ENCODE measurements at places on chromosomes 12 and 14.

DNA sequence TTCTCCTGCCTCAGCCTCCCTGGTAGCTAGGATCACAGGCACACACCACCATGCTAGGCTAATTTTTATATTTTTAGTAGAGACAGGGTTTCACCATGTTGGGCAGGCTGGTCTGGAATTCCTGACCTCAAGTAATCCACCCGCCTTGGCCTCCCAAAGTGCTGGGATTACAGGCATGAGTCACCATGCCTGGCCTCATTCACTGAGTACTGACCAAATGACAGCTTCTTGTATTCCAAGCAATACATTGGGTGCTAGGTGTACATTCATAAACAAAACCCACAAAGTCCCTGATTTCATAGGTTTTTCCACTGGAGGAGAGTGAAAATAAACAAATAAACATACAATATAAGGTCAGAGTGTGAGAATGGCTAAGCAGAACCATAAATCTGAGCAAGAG is 136.3 kb downstream of the HELB start:
- DNase-seq: no peak

GRCh38 chr12:123410041-123410412 is 26.1 kb downstream of the KMT5A start:
- no peak for DNase-seq

DNA sequence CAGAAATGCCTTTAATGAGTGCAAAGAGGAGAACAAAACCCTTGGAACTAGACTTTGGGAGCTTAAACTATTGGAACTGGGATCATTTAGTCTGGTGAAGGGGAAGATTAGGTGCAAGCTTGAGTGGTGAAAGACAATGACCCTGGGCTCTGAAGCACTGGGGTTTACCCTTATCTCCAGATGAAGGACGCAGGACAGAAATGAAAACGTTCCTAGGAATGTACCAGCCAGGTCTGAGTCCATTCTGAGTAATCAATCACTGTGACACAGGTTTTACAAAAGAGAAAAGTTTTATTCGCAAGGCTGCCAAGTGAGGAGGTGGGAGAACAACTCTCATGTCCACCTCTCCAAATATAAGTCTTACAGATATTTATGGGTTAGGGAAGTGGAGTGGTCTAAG is 249.1 kb downstream of the LRIG3 start:
- no peak for DNase-seq

GRCh38 chr12:1656902-1657301 is 27.9 kb downstream of the WNT5B start:
- no peak for DNase-seq

- DNase-seq: no peak
Measured at GRCh38 chr12:6896846-6897435, 7.7 kb upstream of the LRRC23 start.

Data from D721Med (cell line).